HepG2 (cell line): ENCODE measurements at places on chromosomes 11 and 22. TPM values are rescaled to one million over a fixed set of nuclear protein-coding genes. Genes with fewer than 3 reads are reported as not detected.

SIAE gene
- polyA plus RNA-seq = 21.8 and 22.4 TPM in 2 replicates

- peak; percentile 2 for DNase-seq
Observed at GRCh38 chr11:87878373-87878825, 296.8 kb downstream of the RAB38 start.

GRCh38 chr11:45777127-45777969 lies 27.6 kb upstream of the SLC35C1 start:
- DNase-seq = no peak

DNA sequence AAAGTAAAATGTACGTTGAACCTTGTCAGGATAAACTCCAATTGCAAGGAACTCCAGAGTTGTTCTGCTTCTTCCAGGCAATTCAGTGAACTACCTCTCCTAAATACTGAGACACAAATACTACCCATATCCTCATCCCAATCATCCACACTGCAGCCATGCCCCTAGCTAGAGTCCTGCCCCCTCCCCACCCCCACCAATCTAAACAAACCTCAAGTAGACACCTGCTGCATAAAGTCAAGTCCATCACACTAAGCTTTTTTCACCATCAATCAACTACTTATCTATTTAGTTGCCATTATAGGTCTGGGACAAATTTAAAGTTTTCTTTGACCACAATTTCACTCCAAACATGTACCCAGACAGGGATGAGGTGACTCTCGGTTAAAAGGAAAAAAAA lies 93.2 kb upstream of the APOA1 start:
- DNase-seq = no peak

DNA sequence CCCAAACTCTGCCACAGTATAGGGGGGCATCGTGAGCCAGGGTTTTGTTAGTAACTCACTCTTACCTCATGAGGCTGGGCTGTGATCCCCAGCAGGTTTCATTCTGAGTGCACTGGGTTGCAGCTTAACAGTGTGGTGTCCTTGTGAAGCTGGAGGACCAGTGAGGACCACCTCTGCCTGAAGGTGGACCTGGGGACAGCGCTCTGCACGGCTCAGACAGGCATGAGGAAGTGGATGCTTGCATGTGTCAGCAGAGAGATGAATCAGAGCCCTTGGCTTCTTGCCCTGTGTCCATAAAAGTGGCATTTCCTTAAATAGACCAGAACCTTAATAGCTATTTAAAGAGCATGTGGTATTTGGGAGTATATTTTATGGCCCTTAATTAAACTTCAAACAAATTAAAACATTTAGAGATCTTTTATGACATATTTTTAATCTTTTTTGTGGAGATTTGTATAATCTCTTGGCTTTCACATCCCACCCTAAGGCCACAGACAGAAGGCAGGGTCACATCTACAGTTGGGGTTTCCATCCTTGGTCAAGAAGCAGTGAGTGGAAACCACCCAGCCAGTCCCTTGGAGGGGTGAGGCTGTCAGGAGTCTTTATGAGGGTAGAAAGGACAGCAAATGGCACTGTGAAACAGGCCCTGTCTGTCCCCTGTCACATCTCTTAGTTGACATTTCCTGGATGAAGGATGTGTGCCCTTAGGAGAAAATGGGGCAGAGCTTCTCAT lies 24.8 kb upstream of the ADORA2A start:
- DNase-seq = peak; percentile 24

CRYBA4 gene
- not detected in 2 replicates for polyA plus RNA-seq

- DNase-seq = peak; percentile 4
Observed at GRCh38 chr11:131246663-131247062, 123.8 kb upstream of the NTM start.

DNA sequence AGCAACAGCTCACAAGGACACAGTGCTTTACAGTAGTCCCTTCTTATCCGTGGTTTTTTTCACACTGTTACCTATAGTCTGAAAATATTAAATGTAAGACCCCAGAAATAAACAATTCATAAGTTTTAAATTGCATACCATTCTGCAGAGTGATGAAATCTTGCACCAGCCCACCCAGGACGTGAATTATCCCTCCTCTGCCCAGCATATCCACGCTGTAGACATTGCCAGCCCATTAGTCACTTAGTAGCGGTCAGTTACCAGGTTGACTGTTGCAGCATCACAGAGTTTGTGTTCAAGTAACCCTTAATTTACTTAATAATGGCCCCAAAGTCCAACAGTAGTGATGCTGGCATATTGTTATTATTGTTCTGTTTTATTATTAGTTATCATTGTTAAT lies 3.6 kb downstream of the CLTCL1 start:
- DNase-seq = no peak

GRAMD1B gene
- 0.04 and 0.12 TPM in 2 replicates for polyA plus RNA-seq

DNA sequence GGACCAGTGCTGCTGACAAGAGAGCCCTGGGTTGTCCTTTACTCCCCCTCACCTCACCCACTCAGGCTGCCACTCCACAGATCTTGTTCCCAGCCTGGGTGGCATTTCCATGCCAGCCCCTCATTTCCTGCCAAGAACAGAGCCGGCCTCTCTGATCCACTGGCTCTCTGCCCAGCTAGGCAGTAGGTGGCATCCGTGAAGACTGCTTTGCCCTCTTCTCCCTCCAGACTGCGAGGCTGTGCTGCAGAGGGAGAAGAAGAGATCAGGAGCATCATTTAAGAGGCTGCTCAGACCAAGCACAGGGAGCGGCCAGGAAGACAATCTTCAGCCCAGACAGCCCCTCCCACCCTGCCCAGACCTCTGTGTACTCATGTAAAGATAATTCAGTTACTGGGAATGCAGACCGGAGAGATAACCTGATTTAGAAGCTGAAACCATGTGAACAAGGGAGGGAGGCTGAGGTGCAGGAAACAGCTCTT lies 126.9 kb upstream of the NCAM1 start:
- no peak for DNase-seq

GRCh38 chr11:223884-224283 lies 12.3 kb downstream of the SIRT3 start:
- no peak for DNase-seq

GRCh38 chr22:19128946-19129727 lies 2.0 kb upstream of the TSSK2 start:
- no peak for DNase-seq

SPON1 gene
- polyA plus RNA-seq = not detected in 2 replicates

DNA sequence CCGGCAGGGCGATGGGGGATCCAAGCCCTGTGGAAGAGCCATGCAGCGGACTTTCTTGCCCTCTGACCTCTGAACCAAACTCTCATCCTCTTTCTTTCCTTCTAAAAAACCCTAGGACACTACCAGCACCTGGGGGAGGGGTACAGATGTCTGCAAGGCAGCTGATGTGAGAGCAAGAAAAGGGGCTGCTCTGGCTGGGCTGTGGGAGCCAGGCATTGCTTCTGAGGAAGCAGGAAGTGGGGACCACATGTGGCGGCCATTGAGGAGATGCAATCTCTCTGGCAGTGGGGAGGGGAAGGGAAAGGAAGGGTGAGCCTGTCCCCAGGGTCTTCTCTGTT lies 36.0 kb downstream of the FAM83F start:
- no peak for DNase-seq

DNA sequence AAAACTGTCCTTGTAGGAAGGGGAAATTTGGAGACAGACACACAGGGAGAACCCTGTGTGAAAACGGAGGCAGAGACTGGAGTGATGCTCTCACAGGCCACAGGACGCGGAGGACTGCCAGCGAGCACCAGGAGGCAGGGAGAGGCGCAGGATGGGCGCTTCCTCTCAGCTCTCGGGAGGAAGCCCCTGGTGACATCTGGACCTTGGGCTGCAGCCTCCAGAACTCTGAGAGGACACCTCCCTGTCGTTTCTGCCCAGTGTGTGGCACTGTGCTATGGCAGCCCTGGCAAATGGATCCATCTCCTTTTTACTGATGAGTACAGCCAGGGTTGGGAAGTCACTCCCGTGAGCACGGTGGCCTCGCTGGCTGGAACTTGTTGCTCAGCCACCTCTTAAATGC lies 73.9 kb downstream of the LRRC32 start:
- DNase-seq = no peak

- no peak for DNase-seq
Observed at GRCh38 chr22:46237453-46238124, 12.5 kb downstream of the CDPF1 start.

TRIM29 gene
- 0.86 and 1.2 TPM in 2 replicates for polyA plus RNA-seq

DNA sequence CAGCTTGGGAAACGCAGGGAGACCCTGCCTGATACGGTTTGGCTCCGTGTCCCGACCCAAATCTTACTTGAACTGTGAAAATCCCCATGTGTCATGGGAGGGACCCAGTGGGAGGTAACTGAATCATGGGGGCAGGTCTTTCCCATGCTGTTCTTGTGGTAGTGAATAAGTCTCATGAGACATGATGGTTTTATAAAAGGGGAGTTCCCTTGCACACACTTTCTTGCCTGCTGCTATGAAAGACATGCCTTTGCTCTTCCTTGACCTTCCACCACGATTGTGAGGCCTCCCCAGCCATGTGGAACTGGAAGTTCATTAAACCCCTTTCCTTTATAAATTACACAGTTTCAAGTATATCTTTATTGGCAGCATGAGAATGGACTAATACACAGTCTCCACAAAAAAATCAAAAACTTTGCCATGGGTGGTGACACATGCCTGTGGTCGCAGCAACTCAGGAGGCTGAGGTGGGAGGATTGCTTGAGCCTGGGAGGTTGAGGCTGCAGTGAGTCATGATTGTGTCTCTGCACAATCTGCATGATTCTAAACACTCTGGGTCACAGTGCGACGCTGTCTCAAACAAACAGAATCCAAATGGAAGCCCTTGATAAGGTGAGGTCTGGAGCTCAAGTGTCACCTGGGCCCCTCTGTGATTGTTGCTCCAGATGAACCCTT lies 34.9 kb downstream of the SYN3 start:
- no peak for DNase-seq

AQP11 gene
- 10.4 and 12.2 TPM in 2 replicates for polyA plus RNA-seq

MS4A2 gene
- not detected in 2 replicates for polyA plus RNA-seq
